ENCODE measurements at places on chromosomes 1 and 21.
A peak's percentile ranks its signal among the peaks of the same experiment; 100 is the strongest.

DNA sequence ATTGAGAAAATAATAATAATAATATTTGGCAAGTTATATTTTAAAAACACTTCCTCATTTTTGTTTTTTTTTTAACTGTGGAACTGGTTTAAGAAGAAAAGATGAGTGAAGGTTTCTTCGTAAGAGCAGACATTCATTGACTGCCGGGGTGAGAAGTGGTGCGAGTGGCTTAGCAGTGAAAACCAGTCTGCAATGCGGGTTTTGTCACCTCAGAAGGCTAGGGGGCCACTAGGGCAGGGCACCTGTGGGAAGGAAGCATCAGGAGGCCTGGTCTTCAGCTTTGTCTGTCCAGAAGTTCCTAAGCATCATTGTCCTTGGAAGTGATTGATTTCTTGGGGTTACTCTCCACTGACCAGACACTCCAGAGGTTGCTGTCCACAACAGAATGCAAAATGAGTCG, 339.2 kb downstream of the ZNF326 start:
- no peak overlapping the region for H3K4me3 ChIP-seq
- H3K27ac ChIP-seq: no peak overlapping the region
- H3K4me1 ChIP-seq: no peaks in the 10 kb centered on the region
- no peak for DNase-seq
- H3K27me3 ChIP-seq: peaks cover 16% of the 10 kb centered on the region

- no peak overlapping the region for H3K27ac ChIP-seq
- no peak for DNase-seq
- no peaks in the 10 kb centered on the region for H3K36me3 ChIP-seq
- peaks cover 3% of the 10 kb centered on the region for H3K4me1 ChIP-seq
- peaks cover 6% of the 10 kb centered on the region for H3K27me3 ChIP-seq
Measured at GRCh38 chr1:147897029-147897752, 5.4 kb upstream of the GJA8 start.

DNA sequence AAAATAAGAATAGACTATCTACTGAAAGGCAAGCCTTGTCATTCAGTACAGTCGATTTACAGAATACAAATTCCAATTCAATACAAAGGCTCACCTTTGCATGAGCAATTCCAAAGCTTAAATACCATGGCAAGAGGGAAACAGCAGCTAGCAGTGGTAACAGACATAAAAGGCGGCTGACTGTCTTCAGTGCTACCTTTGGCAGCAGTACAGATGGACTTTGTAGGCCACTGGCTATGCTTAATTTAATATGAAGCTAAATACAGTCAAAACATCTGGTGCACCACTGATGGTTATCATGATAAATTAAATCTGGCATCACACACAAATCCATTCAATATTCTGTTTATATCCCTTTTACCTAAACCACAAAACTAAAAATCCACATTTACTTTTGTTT, 62.4 kb downstream of the RERE start:
- no peak overlapping the region for H3K27ac ChIP-seq
- peaks cover 21% of the 10 kb centered on the region for H3K4me1 ChIP-seq
- no peak for DNase-seq
- no peaks in the 10 kb centered on the region for H3K36me3 ChIP-seq
- H3K27me3 ChIP-seq: no peaks in the 10 kb centered on the region

DNA sequence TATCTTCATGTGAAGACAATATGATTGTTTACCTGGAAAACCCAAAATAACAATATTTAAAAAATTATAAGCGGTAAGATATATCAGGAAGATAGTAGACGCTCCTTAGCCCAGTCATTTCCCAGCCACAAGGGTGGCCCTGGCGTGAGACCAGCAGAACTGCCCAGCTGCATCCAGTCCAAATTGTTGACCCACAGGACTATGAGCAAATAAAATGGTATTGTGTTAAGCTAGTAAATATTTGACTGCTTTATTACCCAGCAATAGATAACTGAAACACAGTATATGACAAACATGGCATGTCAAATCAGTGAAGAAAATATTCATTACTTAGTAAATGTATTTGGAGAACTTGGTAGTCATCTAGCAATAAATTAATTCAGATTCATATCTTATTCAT, 294.3 kb upstream of the SPAG17 start:
- H3K4me1 ChIP-seq: peaks cover 2% of the 10 kb centered on the region
- peaks cover 1% of the 10 kb centered on the region for H3K27me3 ChIP-seq
- no peaks in the 10 kb centered on the region for H3K36me3 ChIP-seq

DNA sequence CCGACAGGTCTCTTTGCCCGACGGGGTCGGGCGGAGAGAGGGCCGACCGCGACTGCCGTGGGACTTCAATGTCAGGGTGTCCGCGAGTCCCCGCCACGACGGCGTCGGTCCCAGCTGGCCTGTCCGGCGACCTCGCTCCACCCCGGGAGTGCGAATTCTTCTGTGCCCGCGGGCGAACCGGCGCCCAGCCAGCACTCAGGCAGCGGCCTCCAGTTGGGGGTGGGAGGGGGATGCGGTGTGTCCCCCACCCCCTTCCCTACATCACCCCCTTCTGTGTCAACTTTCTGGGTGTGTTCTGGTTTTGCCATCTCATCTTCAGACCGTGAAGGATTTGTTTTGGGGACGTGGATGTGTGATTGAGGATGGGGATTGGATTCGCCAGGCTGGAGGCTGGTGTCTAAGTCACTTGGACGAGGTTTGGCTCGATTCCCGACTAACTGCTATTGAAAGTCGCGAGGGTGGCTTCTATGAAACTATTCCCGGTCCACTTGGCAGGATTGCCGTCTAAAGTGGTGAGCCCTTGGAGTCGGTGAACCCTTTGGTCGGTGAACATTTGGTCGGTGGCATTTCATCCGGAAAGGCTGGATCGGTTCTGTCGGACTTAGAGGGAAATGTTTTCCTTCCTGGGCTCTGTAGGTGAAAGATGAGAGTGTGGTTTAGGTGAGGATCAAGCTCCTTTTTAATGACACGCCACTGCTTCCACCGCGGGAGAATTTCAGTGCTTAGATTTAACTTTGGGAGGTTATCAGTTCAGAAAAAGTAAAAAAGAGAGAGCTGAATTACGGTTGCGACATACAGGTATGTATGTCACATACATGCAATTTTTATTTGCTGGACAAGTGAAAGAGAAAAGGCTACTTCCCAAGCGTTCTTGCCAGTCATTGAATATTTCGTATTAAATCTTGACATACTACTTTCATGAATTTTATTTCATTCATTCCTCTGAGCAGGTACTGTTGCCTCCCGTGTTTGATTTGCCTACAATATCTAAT, 771 bp downstream of the ABCD3 start:
- H3K27ac ChIP-seq: peak overlapping the region; percentile 89
- H3K27me3 ChIP-seq: no peaks in the 10 kb centered on the region
- DNase-seq: no peak
- H3K4me1 ChIP-seq: peaks cover 45% of the 10 kb centered on the region
- no peaks in the 10 kb centered on the region for H3K36me3 ChIP-seq

DNA sequence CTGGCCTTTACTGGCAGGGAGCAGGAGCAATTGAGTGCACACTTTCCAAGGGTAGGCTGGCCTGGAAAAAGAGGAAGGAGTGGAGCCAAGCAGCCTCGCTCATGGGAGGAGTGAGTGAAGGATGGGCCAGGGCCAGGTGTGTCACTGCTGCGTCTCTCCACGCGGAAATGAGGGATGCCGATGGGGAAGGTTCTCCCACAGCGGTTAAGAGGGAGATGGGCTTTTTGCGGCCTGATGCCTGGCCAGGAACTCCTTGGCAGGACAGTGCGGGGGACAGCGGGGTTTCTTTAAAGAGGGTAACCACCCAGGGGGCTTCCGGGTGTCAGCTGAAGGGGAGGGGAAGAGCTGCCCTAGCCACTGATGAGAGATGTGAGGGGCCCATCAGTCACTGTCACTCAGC, 82.4 kb downstream of the PTPRU start:
- no peak overlapping the region for H3K27ac ChIP-seq
- no peaks in the 10 kb centered on the region for H3K4me1 ChIP-seq
- DNase-seq: no peak
- H3K27me3 ChIP-seq: no peaks in the 10 kb centered on the region

DNA sequence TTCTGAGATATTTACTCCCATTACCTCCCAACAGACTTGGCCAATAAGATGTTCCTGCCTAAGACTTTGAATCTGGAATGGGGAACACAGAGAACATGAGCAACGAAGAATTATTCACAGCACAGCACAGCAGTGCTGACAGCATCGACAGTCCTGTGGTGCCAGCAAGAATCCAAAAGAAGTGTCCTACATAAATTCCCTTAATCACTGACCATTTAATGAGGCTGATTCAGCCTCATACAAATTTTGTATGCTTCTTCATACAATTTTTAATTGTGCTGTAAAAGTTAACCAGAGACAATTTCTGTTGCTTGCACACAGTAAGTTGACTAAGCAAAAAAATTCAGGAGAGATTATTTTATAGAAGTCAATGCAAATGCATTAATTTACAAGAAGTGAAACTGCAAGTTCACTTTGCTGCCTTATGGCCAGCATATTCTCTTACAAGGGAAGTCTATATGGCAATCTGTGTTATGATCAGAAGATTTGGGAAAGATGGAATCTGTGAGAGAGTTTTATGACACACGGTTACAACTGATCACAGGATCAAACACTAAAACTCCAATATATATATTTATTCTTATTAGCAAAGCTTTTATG, 855.9 kb downstream of the LTN1 start:
- H3K4me1 ChIP-seq: peaks cover 2% of the 10 kb centered on the region
- no peak overlapping the region for H3K4me3 ChIP-seq
- DNase-seq: no peak
- H3K36me3 ChIP-seq: peaks cover 3% of the 10 kb centered on the region

- H3K27me3 ChIP-seq: no peaks in the 10 kb centered on the region
- H3K27ac ChIP-seq: no peak overlapping the region
- H3K4me3 ChIP-seq: no peak overlapping the region
- no peak for DNase-seq
- H3K4me1 ChIP-seq: peaks cover 6% of the 10 kb centered on the region
Measured at GRCh38 chr21:20646431-20647165, 351.6 kb upstream of the NCAM2 start.

- DNase-seq: no peak
- H3K4me1 ChIP-seq: peaks cover 17% of the 10 kb centered on the region
- no peak overlapping the region for H3K4me3 ChIP-seq
Measured at GRCh38 chr1:169091480-169091941, 15.0 kb upstream of the ATP1B1 start.

DNA sequence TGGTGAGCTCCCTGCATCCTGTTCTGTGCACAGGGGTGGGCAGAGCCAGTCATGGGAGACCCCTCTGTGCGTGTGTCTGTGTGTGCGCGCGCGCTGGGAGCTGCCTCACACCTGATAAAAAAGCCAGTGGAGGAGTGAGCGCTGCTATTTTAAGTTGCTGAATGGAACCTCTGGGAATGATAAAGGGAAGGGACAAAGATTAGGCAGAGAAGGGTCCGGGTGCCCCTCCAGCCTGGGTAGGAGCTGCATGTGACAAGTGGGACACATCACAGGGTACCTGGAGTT, 847 bp downstream of the ADORA1 start:
- peak overlapping the region; percentile 73 for H3K4me3 ChIP-seq
- peaks cover 26% of the 10 kb centered on the region for H3K4me1 ChIP-seq
- H3K27me3 ChIP-seq: peaks cover 17% of the 10 kb centered on the region
- DNase-seq: peak; percentile 79

GRCh38 chr1:21174654-21175323, 1.9 kb downstream of the EIF4G3 start:
- H3K27ac ChIP-seq: peak overlapping the region; percentile 76
- peaks cover 48% of the 10 kb centered on the region for H3K4me1 ChIP-seq
- H3K27me3 ChIP-seq: no peaks in the 10 kb centered on the region
- peak overlapping the region; percentile 71 for H3K4me3 ChIP-seq
- no peaks in the 10 kb centered on the region for H3K36me3 ChIP-seq
- no peak for DNase-seq

- no peaks in the 10 kb centered on the region for H3K4me1 ChIP-seq
- H3K27me3 ChIP-seq: no peaks in the 10 kb centered on the region
- DNase-seq: no peak
Measured at GRCh38 chr1:229471175-229471574, 37.0 kb downstream of the NUP133 start.

DNA sequence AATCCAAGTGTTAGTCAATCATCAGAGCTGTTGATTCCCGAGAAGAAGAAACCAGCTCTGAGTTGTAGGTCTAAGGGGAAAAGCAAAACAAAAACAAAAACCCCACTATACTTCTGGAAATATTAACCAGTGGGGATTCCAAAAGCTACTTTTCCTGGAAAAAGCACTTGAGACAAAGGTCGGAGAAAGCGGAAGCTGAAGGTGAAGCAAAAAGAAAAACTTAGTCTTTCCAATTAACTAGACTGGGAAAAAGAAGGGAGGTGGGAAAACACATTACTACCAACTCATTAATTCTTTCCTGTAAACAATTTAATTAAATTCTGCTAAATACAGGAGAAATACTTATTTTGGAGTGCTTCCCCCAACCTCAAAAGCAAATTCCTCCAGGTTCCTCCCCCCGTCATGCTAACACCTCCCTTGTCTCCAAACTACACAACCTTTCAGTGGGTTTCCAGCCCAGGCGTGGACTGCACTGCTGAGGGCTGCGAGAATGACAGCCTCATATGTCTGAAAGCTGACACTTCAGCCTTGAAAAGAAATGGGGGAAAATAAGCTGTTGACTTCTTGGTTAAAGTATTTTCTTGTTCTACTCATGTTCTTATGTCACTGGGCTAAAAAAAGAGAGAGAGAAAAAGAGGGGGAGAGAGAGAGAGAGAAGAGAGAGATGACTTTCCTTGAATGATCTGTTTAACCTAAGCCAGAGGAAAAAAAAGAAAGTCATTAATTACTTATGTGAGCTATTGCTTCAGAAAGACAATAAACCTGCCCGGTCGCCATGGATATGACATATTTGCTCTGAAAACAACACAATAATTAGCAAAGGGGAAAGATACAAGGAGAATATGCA, 5.1 kb downstream of the CASZ1 start:
- no peak for DNase-seq
- peaks cover 32% of the 10 kb centered on the region for H3K27me3 ChIP-seq
- no peak overlapping the region for H3K4me3 ChIP-seq
- H3K27ac ChIP-seq: no peak overlapping the region

DNA sequence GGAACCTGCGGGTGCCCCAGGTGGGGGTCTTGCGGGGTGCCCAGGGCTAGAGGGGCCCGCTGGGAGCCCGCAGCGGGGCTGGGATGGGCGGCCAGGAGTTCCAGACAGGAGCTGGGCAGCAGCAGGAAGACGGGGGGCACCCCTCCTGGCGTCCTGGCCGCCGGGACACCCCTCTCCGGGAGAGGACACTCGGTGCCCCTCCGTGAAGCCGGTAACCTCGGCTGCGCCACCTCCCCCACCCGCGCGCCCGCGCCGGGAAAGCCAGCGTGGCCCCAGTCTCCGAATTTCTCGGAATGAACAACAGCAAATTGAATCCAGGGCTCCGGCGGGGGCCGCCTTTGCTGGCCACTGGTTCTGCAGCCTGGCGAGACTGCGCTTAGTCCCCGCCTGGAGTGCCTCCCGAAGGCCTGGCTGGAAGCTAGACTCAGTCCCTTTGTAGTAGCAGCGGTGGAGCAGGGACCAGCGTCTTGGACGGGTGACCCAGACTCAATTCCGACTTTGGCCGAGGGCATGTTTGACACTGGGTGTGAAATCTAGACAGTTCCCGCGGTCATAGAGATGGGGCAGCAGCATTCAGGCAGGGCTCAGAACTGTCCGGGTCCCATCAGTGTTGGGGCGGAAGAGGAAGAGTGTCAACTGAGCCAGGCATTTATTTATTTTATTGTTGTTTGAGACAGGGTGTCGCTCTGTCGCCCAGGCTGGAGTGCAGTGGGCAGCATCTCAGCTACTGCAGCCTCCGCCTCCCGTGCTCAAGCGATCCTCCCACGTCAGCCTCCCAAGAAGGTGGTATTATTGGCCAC, 773 bp downstream of the IFNGR2 start:
- H3K4me3 ChIP-seq: peak overlapping the region; percentile 93
- peaks cover 50% of the 10 kb centered on the region for H3K4me1 ChIP-seq
- H3K36me3 ChIP-seq: peaks cover 2% of the 10 kb centered on the region
- H3K27ac ChIP-seq: peak overlapping the region; percentile 92

GRCh38 chr21:21238629-21239400, 240.6 kb downstream of the NCAM2 start:
- no peak for DNase-seq
- H3K27me3 ChIP-seq: no peaks in the 10 kb centered on the region
- H3K27ac ChIP-seq: no peak overlapping the region
- H3K4me3 ChIP-seq: no peak overlapping the region
